ENCODE measurements at places on chromosomes 13 and 19. TPM values are rescaled to one million over a fixed set of nuclear protein-coding genes. Genes with fewer than 3 reads are reported as not detected.

The CABP5 gene
- not detected for total RNA-seq

The ZNF8 gene
- 9.0 TPM for total RNA-seq

The PVR gene
- 60.2 TPM for total RNA-seq

The ZNF99 gene
- total RNA-seq, result not detected

The ZFP82 gene
- not detected for total RNA-seq

The BBC3 gene
- total RNA-seq, result 7.6 TPM

The COL5A3 gene
- total RNA-seq, result 0.22 TPM

The CRLF1 gene
- 29.3 TPM for total RNA-seq

The RASGRP4 gene
- not detected for total RNA-seq

DNA sequence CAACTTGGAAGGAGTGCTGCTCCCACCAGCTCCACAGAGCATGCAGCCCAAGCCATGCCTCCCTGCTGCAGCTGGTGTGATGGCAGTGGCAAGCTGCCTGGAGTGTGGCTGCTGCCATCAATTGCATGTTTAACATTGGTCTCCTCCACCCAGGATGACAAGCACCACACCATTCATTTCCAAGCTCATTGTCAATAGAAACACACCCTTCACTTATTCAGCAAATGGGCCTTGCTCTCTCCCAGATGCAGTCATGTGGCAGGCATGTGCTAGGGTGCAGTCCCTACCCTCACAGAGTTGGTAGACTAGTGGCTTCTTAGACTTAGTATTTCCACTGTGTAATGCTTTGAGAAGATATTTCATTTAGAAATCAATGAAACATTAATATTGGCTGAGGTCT is 70.8 kb upstream of the FGF14 start:
- no peak for DNase-seq

GRCh38 chr13:110307767-110308655 is 927 bp downstream of the COL4A2 start:
- peak; percentile 58 for DNase-seq

- no peak for DNase-seq
These were observed 1.7 kb downstream of the CNMD start for GRCh38 chr13:52737965-52738364.

GRCh38 chr13:47039106-47039505 is 142.3 kb upstream of the HTR2A start:
- DNase-seq, result peak; percentile 61

DNA sequence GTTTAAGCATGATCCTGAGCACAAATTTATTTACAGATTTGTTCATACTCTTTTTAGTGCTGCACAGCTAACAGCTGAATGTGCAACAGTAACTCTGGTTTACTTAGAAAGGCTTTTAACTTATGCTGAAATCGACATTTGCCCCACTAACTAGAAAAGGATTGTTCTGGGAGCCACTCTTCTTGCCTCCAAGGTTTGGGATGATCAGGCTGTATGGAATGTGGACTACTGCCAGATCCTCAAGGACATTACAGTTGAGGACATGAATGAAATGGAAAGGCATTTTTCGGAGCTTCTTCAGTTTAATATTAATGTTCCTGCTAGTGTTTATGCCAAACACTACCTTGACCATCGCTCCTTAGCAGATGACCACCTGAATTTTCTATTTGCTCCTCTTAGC is 16.0 kb downstream of the ZNF100 start:
- DNase-seq, result no peak

GRCh38 chr13:62139597-62139996 is 723.9 kb upstream of the PCDH20 start:
- DNase-seq, result no peak

- peak; percentile 69 for DNase-seq
These were observed 11.4 kb downstream of the ZIC2 start for GRCh38 chr13:99992949-99993351.

GRCh38 chr13:34108410-34108809 is 290.5 kb downstream of the RFC3 start:
- DNase-seq, result no peak

GRCh38 chr19:50562329-50562728 is 5.9 kb downstream of the LRRC4B start:
- DNase-seq, result no peak

DNA sequence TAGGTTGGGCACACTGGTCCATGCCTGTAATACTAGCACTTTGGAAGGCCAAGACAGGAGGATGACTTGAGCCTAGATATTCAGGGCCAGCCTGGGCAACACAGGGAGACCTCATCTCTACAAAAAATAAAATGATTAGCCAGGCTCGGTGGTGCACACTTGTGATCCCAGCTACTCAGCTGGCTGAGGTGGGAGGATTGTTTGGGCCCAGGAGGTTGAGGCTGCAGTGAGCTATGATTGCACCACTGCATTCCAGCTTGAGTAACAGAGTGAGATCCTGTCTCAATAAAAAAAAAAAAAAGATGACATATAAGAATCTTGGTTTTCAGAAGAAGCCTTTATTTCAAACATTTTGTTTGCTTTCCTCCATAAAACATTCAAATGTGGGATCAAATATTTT is 178.0 kb downstream of the LIG4 start:
- DNase-seq, result no peak

DNA sequence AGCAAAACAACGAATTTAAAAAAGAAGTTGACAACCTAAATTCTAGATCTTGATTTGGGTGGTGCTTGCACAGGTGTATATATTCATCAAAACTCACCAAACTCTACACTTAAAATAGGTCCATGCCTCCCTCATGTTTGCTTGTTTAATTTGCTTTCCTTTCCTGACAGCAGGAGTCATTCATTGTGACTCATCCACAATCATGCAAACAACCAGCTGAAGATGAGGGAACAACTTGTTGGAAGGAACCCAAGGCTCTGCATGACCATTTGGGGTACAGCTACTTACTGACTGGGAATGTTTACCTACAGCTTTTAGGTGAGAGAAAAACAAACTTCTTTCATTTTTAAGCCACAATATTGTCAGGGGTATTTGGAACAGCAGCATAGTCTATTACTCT is 96.6 kb downstream of the RXFP2 start:
- DNase-seq, result peak; percentile 73

- no peak for DNase-seq
These were observed 845.1 kb downstream of the DACH1 start for GRCh38 chr13:71021825-71022422.

GRCh38 chr13:99351772-99352171 is 44.6 kb upstream of the GPR183 start:
- no peak for DNase-seq

DNA sequence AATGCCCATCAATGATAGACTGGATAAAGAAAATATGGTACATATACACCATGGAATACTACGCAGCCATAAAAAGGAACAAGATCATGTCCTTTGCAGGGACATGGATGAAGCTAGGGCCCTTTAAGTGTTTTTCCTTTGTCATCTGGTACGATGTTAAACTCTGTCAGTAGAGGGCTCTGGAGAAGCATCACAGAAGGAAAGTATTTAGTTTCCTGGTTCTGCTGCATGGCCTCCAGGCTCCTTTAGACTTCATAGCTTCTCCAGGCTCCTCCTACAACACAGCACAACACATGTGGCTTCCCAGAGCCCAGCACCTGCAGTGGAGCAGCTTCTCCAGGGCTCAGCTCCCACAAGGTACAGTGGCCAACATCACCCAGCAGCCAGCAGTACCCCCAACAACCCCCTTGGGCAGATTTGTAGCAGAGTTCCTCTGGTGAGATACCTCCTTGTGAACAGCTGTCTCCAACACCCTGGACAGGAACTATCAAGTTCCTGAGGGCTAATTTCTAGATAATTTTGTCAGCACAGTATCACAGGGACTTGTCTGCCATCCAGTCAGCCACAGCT is 63.4 kb downstream of the KCTD12 start:
- DNase-seq, result peak; percentile 22

- no peak for DNase-seq
These were observed 18.6 kb downstream of the NKPD1 start for GRCh38 chr19:45142016-45142725.

DNA sequence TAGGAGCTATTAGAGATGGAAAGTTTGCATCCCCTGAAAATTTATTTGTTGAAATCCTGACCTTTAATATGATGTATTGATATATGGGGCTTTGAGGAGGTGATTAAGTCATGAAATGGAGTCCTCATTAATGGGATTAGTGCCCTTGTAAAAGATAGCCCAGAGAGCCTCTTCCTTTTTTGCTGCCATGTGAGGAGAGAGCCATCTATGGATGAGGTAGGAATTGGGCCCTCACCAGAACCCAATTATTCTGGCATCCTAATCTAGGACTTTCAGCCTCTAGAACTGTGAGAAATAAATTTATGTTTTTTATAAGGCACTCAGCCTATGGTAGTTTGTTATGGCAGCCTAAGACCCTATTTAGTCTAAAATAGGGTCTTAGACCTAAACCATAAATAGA is 250.2 kb upstream of the SLITRK1 start:
- no peak for DNase-seq

DNA sequence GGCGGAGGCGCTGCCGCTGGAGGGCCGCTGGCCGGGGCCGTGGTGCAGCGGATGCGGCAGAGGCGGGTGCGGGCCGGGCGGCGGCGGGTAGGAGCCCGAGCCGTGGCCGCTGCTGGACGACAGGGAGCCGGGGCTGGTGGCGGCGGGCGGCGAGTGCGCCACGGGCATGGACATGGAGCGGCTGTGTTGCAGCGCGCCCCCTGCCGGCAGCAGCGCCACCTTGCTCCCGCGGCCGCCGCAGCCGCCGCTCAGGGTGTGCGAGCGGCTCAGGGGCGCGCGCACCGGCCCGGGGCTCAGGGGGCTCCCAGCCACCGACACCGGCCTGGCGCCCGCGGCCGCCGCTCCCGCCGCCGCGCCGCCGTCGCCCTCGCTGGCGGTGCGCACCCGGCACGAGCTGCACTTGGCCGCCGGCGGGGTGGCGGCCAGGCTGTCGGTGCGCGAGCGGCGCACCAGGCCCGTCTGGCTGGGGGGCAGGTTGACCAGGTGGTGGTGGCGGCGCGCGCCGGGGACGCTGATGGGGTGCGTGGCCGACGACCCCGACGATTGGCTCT is 1.7 kb downstream of the IRS2 start:
- no peak for DNase-seq

DNA sequence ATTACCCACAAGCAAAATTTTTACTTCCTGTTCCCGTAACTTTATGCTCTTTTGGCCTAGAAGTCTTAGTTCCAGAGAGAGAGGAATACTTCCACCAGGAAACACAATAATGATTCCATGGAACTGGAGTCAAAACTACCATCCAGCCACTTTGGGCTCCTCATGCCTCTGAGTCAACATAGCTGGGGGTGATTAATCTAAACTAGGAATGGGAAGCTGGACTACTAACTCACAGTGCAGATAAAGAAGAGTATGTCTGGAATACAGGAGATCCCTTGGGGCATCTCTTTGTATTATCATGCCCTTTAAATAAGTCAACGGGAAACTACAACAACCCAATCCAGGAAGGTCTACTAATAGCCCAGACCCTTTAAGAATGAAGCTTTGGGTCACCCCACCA is 8.9 kb upstream of the ELF1 start:
- DNase-seq, result no peak

- DNase-seq, result no peak
These were observed 808.6 kb upstream of the ARGLU1 start for GRCh38 chr13:107376341-107377125.

GRCh38 chr19:10418235-10418484 is 2.2 kb upstream of the PDE4A start:
- DNase-seq, result no peak

DNA sequence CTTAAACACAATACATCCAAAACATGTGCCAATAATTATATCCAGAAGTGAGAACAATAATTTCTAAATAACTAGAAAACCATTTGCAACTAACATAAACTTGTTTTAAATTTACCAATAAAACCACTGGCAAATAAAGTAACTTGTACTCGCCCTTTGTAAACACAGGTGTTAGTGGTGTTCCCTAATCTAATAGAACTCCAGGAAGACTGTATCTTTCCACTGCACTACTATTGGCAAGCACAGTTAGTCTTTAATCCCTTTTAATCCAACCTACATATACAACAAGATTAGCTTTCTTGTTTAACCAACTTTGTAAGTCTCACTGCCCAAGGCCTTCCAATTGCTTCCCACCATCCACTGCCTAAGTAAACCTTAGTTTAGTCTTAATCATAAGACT is 79.5 kb downstream of the PCDH9 start:
- no peak for DNase-seq

DNA sequence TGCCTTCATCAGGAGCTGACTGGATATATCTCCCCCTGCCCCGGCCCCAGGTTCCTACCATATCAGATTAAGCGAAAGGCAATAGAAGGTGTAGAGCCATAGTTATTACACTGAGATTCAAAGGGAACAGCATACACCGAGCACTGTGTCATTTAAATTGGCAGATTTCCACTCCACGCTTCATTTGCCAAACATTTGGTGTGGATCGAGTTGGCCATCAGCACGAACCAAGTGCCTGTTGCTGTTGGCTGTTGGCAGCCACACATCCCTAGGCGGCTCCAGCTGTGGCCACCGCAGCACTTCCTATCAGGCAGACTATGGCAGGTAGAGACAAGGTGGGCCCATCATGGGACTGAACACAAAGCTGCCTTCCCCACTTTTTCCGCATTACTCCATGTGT is 115.8 kb downstream of the CCNA1 start:
- DNase-seq, result no peak

GRCh38 chr13:88395804-88396203 is 724.6 kb downstream of the SLITRK5 start:
- DNase-seq, result no peak

DNA sequence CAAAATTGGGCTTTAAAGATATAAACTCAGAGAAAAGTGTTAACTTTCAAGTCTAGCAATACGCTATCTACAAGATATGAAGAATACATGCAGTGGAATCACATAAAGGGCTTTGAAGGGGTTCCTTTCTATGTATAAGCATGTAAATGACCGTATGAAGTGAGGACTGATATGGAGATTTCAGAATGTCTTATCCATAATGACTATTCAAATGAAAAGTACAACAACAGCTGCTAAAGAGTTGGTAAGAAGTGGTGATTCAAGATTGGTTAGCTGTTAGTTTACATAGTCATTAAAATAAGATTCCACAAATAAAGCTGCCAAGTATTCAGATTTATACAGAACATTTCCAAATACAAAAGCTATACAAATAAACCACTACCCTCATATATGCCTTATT is 153.4 kb upstream of the STARD13 start:
- no peak for DNase-seq
